NCI-H2107 (cell line): ENCODE measurements at places on chromosomes 6 and 20.

DNA sequence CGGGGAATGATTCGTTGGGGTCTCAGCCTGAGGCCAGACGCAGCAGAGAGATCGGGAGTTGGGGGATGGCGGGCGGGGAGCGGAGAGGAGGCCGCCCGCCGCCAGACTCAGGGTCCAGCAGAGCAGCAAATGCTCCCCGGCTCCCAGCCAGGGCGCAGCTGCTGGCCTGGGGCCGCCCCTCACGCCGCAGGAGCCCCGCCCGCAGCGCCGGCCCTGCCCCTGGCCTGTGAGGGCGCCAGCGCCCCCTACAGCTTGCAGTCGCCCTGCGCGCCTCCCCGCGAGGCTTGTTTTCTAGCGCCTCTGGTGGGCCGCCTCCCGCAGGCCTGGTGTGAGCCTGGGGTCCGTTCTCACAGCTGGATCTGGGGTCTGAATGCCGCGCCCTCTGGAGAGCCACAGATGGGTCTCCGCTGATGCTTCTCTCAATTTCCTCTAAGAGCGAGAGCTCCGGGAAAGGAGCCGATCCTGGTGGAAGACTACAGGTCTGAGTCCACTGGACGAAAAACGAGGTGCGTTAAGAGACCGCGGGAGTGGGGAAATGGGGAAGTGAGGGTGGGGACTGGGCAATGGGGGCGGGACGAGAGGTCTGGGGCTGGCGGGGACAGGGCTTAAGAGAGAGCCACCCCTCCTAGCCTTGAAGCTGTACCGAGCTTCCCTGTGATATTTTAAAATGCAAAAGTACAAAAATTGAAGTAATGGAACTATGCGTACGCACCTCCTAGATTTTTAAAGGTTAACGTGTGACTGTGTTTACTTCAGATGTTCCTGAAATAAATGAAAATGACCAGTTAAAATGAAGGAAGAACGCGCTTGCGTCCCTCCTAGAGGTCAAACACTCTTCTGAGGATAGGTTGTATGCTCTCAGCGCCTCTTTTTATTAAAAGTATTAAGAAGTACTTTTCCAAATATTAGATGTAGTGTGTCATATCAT is 30.1 kb downstream of the TRIM38 start:
- peak; percentile 44 for DNase-seq

GRCh38 chr6:151036869-151037680 is 171.6 kb downstream of the MTHFD1L start:
- no peak for DNase-seq

- no peak for DNase-seq
These were observed 742 bp downstream of the TBCC start for GRCh38 chr6:42745083-42745639.

DNA sequence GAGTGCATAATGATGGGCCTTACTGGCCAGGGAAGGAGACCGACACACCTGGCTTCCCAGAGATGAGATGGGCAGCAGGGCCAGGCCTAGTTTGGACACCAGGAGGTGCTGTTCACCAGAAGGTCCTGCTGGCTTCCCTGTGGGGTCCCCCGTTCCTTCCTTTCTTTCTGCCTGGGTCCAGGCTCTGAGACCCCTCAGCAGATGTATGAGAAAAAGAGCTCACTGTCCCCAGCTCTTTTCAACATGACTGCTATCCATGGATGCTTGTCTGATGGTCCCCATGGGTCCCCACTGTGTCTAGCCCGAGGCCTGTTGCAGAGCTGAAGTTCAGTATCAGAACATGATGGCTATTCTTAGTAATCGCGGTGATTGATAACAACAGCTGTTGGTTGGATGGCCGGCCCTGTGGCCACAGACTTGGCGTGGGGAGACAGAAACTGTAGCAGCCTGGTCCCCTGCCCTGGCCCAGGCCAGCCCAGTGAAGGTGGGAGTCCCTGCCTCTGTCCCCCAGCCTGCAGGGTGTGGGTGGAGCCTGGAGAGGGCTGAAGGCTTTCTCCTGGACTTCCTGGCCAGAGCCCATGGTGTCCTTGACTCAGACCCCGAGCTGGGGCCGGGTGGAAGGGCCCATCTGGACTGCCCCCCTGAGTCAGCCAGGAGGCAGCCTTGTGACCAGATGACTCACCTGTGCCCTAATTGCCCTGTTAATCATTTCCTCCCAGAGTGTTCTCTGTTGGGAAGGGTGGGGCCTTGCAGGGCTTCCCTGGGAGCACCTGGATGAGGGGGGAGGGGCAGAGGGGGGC is 9.9 kb upstream of the BAK1 start:
- no peak for DNase-seq

GRCh38 chr6:109840034-109840433 is 138.1 kb upstream of the GPR6 start:
- no peak for DNase-seq

DNA sequence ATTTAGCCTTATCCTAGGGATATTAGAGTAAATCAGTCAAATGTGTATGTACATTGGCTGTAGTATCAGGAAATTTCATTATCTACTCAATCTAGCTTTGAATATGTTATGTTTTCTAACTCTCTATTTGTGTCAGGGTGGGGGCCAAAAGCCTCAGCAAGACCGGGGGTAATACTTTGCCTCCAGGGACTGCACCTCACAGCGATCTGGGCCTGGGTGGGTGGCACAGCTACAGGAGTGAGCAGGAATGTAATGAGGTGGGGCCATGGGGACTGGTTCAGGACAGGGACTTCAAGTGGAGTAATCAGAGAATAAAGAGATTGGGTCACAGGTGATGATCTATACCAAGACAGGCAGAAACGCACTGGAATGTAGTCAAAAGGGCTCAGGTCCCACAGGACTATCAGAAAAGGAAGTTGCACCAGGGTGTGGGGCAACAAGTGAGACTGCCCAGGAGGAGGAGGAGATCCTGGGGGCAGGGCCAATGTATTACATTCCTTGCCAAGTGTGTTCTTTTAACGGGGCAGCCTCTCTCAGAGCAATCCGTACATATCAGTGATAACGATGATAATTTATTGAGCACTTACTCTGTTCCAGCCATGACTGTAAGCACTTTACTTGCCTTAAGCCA is 54.0 kb downstream of the PIGU start:
- DNase-seq: no peak

DNA sequence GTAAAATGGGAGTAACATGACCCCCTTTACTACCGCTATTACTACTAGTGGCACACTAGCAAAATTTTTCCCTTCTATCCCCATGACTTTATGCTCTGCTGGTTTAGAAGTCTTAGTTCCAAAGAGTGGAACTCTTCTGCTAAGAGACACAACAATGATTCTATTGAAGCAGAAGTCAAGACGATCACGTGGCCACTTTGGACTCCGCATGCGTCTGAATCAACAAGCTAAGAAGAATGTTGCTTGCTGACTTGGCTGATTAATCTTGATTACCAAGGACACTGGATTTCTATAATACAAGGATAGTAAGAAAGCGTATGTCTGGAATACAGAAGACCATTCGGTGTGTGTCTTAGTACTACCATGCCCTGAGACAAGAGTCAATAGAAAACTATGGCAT is 244.7 kb upstream of the BTBD3 start:
- DNase-seq: no peak

- DNase-seq: peak; percentile 22
These were observed 103.2 kb upstream of the PRDM1 start for GRCh38 chr6:105982761-105983540.

DNA sequence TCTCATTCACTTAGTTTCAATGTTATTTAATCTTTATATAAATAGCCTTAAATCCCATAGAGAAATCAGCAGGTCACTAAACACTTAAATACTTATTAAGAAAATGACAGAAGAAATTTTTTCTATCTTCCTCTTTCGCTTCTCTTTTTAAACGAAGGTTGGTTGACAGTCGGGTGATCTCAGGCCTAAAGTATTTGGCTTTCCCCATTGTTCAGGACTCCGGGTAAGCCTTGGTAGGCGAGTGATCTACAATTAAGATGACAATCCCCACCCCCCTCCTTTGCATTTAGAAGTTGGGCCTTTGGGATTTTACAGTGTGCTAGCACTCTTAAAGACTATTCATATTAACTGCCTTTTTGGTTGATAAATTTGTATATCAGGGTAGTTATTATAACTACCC is 19.7 kb upstream of the UTRN start:
- DNase-seq: no peak

DNA sequence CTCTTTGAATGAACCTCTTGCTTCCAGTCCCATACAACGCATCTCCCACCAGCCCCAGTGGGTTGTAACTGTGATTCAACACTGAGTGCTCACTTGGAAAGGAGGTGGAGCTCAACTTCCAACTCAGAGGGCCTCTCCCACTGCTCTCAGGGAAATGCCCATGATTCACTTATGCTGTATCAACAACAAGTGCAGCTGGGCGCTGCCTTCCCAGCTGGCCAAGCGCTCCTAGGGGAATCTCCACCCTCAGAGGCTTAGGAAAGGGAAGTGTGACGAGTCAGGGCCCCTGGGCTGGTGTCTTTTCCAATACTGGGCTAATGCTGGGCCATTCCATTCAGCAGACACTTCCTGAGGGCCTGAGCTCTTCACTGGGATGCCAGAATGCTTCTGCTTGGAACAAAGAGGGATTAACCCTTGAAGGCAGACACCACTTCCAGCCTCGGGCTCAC is 8.1 kb upstream of the OCSTAMP start:
- peak; percentile 2 for DNase-seq

GRCh38 chr20:8721098-8721497 is 347.8 kb upstream of the PLCB4 start:
- DNase-seq: no peak

GRCh38 chr6:3530515-3530914 is 73.7 kb upstream of the SLC22A23 start:
- no peak for DNase-seq

GRCh38 chr6:14728396-14729024 is 517.4 kb upstream of the JARID2 start:
- no peak for DNase-seq

DNA sequence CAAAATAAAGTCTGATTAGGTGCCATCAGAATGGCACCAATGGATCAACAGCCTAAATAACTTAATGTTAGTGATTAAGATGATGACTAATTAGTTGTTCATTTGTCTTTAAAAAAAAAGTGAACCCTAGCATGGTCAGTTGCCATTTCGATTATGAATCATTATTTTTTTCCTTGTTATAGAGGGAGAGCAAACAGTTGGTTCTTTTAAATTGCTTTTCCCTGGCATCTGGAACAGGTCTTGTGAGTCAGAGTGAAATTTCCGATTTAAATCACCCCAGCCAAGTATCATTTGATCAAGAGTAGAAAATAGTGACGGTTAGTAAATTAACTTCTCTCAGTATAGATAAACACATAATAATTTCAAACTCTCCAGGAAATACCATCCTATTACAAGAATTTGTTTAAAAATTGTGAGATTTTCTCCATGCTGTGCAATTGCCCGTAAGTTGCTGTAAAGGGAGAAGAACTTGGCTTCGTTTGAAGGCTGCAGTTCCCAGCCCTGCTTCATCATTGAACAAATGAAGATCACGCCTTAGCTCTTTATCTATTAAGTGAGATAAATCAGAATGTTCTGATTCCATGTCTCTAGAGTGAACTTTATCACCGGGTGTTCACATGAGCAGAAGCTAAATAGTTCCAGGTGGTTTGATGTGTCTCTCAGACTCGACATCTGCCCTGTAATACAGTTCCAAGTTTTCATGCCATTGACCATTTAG is 741.3 kb downstream of the DOK5 start:
- no peak for DNase-seq

DNA sequence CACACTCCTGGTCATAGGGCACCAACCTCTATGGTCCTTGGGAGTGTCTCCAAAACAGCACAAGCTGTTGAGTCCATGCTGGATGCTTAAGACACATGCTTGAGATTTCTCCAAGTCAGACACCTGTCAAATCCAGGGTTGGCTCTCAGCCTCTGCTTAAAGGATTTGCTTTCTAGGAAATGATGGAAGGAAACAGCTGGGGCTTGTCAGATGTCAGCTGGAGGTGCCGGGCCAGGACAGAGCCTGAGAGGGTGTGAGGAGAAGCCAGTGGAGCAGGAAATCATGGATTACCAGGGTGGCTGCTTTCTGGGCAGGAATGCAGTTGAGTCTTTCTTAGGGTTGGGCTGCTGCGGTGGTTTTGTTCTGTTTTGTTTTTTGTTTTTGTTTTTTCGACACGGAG is 83.0 kb upstream of the FAM184A start:
- no peak for DNase-seq

GRCh38 chr6:170122651-170123050 is 168.2 kb downstream of the DLL1 start:
- DNase-seq: no peak

- DNase-seq: no peak
These were observed 93.0 kb upstream of the POPDC3 start for GRCh38 chr6:105272786-105273185.

DNA sequence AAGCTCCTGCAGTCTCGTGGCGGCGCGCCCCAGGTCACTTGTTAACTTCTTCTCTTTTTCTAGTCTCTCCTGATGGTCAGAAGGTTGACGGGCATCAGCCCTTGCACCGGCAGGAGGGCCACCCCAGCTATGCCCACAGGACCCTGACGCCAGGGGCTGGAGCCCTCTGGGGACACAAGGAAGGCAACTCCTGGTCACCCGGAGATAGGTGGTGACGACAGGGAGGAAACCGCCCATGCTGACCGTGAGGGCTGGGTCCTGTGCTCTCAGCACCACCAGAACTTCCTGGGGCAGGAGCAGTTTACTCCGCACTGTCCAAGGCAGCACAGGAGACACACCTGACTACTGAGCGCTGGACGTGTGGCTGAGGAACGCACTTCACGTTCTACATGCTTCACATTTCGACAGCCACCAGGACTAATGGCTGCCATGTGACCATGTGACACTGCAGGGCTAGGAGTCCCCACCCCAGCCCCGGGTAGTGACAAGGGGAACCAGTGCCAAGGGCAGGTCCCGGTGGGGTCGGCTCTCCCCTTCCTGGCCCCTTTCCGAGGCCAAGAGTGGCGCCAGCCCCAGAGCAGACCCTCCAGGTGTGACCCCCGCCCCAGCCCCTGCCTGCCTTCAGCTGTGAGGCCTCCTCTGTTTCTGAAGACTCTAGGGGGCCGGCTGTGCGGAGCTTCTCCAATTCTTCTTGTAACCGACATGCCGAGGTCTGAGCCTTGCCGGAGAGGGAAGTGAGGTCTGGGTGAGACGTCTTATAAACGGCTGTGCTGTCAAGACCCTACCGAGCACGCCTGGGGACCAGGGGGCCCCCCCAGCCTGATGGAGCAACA is 45.2 kb downstream of the DSTN start:
- no peak for DNase-seq

- no peak for DNase-seq
These were observed 174.5 kb downstream of the CD83 start for GRCh38 chr6:14292119-14292518.

GRCh38 chr20:58651946-58652605 is 993 bp downstream of the STX16 start:
- DNase-seq: no peak

DNA sequence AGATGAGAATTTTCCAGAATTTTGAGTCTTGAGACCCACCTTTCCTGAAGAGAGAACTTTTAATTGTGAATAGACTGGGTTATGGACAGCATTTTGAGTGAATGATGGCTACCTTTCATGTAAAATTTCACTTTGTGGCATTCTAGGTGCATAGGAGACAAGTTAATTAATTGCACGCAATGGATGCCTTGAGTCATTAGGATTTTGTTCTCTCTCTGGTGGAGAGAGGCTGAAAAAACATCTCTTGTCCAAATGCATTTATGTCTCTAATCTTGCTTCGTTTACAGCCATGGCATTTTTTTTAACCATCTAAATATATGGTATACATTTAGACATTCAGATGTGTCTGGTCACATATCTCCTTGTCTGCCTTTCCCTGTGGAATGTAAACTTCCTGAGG is 3.1 kb downstream of the RHAG start:
- no peak for DNase-seq
